ENCODE measurements at places on chromosomes 16 and 17.

DNA sequence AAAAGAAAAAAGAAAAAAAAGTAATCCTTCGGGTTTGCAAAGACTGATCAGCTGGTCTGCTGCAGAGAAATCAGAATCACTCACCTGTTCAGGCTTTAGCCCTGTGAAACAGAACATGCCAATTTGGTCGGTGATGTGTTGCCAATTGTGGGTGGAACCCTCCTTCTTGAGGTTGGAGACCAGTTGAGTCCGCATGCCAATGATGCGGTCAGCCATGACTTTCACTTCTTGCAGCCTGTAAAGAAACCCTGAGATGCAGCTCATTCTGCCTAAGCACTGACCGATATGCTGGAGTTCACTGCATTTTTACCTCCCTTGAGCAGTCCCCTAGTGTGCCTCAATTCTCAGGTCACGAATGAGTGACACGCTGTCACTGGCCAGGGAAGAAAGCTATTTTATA is 24.8 kb upstream of the SLC38A7 start:
- DNase-seq, result no peak

- no peak for DNase-seq
Observed at GRCh38 chr16:86752582-86753175, 174.3 kb downstream of the FOXL1 start.

- no peak for DNase-seq
Observed at GRCh38 chr16:11094857-11095565, 150.6 kb downstream of the CLEC16A start.

DNA sequence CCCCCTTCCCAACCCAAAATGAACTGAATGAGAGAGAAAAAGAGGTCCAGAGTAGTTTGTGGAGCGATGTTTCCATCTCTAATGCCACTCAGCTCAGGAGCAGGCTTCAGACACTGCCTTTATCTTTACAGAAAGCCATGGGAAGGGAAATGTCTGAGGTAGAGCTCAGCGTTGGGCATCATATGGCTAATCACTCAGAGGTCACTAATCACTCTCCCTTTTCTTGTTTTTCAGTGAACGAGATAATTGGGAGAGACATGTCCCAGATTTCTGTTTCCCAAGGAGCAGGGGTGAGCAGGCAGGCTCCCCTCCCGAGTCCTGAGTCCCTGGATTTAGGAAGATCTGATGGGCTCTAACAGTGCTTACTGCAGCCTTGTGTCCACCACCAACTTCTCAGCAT is 9.8 kb downstream of the ESRP2 start:
- no peak for DNase-seq

GRCh38 chr17:41777574-41778188 is 8.8 kb downstream of the JUP start:
- DNase-seq, result no peak

GRCh38 chr16:48352648-48353390 is 32.4 kb downstream of the SIAH1 start:
- DNase-seq, result no peak

DNA sequence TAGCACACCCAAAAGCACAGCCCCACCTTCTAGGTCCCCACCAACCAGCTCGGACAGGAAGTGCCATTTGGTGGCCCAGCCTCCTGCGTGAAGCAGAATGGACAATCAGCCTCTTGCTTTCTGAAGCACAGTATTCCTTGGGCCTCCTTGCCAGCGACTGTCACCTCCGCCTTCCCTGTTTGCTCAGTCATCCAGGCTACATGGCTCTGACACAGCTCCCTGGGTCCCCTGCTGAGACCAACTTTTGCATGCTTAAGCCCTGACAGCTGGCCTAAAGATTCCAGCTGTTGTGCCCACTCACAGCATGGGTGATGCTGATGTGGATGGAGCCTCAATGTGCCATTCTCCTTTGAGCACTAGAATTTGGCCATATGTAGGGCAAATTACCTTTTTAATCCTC is 4.5 kb upstream of the CACNG5 start:
- DNase-seq, result no peak
